Lung microvascular endothelial cell (primary cell): ENCODE measurements at places on chromosomes 13 and 19.

- no peak for DNase-seq
These were observed 5.1 kb upstream of the COMP start for GRCh38 chr19:18796239-18796638.

GRCh38 chr13:50838701-50839100 is 4.8 kb downstream of the DLEU7 start:
- DNase-seq, result peak; percentile 12

DNA sequence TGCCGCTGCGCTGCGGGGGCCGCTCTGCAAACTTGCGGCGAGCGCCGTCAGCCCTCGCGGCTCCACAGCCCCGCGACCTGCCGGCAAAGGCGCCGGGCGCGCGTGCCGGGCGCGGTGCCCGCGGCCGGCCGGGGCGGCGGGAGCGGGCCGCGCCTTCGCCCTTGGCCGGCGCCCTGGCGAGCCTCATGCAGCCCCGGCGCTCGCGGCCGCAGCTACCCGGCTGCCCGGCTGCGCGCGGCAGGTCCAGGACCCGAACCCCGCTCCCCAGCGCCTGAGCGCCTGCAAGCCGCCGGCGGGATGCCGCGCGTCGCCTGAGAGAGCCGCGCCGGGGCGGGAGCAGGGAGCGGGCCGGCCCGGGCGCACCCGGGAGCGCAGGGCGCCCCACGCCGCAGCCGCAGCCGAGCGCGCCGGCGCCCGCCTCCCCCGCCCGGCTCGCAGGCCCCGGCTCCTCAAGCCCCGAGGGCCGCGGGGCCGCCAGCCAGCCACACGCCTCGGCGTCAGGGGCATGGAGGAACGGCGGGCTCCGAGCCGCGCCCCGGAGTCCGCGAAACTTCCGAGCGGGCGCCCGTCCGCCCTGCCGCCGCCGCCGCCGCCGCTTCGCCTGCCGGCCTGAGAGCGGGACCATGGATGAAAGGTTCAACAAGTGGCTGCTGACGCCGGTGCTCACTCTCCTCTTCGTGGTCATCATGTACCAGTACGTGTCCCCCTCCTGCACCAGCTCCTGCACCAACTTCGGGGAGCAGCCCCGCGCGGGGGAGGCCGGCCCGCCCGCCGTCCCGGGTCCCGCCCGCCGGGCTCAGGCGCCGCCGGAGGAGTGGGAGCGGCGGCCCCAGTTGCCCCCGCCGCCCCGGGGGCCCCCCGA is 564 bp downstream of the HS6ST3 start:
- peak; percentile 24 for DNase-seq

DNA sequence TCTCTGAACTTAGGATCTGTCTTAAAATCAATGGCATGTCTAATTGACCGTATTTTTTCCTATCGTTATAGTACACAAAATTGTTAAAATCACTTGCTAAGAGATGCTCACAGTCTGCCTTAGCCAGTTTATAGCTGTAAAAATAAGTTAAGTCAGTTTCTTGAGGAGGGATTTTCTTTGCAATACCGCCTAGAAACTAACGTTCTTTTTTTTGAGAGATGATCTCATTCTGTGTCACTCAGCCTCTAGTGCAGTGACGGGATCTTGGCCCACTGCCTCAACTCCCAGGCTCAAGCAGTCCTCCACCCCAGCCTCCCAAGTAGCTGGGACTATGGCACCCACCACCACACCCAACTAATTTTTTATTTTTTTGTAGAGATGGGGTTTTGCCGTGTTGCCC is 4.4 kb downstream of the CKAP2 start:
- peak; percentile 78 for DNase-seq

- DNase-seq, result peak; percentile 75
These were observed 18.5 kb downstream of the LYPD3 start for GRCh38 chr19:43446746-43447489.

DNA sequence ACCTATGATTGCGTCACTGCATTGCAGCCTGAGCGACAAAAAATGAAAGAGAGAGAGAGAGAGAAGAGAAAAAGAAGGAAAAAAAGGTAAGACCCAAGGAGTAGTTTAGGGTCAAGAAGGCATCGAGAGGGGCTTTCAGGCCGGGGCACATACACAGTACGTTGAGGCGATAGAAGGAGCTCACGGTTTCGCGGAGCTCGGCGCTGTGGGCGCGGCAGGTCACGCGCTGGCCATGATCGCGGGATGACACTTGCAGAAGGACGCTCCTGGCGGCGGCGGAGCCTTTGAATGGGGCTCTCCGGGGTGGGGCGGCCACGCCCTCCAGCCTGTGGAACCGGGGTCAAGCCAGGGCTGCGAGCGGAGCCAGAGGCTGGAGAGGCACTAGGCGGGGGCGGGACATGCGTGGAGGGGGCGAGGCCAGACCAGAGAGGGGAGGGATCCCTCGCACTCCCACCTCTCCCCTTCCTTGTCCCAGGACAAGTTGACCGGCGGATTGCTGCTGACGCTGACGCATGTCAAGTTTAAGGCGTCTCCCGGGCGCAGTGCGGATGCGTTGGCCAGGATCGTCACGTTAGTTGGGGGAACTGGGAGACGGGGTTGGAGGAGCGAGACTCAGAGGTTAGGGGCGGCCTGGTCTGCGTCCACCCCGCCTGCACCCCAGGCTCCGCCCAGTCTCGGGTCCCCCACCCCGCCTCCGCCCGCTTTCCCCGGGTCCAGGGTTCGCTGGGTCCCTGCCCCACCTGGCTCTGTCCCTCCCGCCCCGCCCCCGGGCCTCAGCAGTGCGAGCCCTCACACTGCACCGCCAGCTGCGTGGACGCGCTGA is 6.9 kb downstream of the NPHS1 start:
- DNase-seq, result no peak

DNA sequence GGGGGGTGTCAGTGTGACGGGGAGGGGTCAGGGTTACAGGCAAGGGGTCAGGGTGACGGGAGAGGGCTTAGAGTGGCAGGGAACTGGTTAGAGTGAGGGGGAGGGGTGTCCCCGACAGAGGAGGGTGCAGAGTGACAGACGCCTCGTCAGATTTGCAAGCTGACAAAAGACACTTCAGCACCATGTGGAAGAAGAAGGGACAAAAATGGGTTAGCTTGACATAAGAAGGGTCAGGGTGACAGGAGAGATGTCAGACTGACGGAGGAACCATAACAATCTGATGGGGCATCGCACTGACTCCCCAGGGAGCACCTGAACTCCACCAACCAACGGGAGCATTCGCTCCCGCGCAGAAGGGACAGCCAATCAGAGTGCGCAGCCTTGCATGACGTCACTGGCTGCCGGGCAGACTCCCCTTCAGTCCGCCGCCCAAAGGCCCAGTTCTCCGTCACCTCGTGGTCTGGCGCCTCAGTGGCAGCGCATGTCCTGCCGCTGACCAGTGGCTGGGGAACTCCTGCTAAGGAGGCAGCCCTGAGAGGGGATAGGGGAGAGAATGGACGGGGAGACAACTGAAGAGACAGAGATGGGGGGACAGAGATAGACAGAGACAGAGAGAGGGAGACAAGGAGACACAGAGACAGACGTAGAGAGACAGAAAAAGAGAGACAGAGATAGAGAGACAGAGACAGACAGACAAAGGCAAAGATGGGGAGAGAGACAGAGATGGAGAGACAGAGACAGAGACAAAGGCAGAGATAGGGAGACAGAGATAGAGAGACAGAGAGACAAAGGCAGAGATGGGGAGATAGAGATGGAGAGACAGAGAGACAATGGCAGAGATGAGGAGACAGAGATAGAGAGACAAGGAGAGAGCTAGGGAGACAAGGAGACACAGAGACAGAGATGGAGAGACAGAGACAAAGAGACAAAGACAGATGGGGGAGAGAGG is 30.2 kb downstream of the C19orf81 start:
- DNase-seq, result peak; percentile 82

DNA sequence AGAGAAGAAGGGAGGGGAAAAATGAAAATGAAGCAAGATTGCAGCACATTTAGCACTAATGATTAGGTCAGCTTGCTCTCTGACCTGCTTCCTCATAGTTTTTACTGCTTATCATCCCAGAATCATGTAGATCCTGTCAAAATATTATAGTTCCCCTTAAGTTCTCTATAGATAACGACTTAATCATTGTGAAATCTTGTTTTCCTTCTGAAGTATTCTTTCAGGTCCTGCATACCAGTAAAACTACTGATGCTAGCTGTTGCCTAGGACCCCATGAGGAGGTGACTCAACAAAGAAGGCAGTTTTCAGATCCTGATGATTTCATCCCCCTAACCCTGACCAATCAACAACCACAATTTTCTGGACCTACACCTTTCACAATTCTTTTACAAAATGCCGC is 1131.7 kb downstream of the SLITRK5 start:
- DNase-seq, result no peak

DNA sequence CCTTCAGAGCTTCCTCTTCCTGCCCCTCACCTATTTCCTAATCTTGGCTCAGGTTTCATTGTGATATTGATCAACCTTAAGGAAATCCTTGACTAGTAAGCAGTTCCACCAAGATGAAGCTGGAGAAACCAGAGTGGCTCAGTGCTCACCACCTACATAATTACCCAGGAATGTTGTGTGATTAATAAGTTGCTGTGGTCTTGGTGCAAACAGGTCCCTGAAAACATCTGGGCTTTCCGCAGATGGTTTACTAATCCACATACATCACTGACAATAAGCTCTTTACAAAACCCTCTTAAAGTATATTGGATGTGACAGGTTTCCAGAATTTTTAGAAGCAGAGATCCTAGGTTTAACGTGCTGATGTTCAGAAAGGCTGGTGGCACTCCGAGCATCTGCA is 8.6 kb upstream of the SERP2 start:
- DNase-seq, result no peak

DNA sequence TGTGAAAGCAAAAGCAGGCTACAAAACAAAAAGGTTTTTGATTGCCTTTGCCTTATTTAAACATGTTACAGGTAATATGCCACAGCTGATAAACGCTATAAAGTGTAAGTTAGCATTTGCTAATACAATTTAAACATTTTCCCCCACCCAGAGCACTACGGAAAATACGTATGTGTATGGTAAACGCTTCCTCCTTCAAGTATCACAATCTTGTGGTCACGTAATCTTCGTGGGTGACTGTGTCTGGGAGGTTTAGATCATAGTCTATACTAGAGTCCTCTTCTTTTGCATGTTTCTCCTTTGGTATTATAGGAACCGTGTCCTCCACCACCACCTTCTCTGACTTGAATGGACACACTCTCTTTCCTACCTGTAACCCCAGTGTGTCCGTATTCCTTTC is 38.1 kb upstream of the POSTN start:
- no peak for DNase-seq

- peak; percentile 68 for DNase-seq
These were observed 1.5 kb upstream of the WDR18 start for GRCh38 chr19:982567-983170.

GRCh38 chr19:17847538-17848366 is at the start of gene JAK3:
JAK3 (minus strand) TSS chr19:17847982; CDS start chr19:17844417, 3,565 bp downstream.
- DNase-seq, result peak; percentile 73

GRCh38 chr13:20387006-20387405 is 138.7 kb downstream of the CRYL1 start:
- no peak for DNase-seq

GRCh38 chr13:98468361-98468760 is 108.5 kb downstream of the STK24 start:
- no peak for DNase-seq

GRCh38 chr19:55242517-55242916 is 14.0 kb upstream of the TMEM86B start:
- no peak for DNase-seq

GRCh38 chr19:55241143-55241934 is 12.8 kb upstream of the TMEM86B start:
- no peak for DNase-seq

GRCh38 chr19:44684892-44685863 is 13.8 kb upstream of the CEACAM16 start:
- DNase-seq, result peak; percentile 99

DNA sequence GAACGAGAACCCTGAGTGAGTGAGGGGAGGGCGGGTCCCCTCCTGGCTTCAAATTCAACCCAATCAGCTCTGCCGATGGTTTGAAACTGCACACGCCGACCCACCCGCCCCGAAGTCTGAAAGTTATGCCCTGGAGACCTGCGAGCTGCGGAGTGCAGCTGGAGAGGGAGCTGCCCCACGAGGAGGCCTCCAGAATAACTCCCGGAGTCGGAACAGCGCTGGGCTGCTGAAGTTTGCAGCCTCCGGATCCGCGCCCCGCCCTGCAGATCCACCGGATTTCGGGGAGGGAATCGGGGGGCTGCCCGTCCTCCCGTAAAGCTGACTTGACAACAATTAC is 7.0 kb downstream of the POU4F1 start:
- no peak for DNase-seq

GRCh38 chr19:6737873-6738786 is 750 bp upstream of the GPR108 start:
- DNase-seq, result peak; percentile 90

GRCh38 chr13:65411521-65411920 is 1818.6 kb downstream of the PCDH9 start:
- no peak for DNase-seq

GRCh38 chr13:38685431-38685830 is 1.4 kb upstream of the FREM2 start:
- no peak for DNase-seq

DNA sequence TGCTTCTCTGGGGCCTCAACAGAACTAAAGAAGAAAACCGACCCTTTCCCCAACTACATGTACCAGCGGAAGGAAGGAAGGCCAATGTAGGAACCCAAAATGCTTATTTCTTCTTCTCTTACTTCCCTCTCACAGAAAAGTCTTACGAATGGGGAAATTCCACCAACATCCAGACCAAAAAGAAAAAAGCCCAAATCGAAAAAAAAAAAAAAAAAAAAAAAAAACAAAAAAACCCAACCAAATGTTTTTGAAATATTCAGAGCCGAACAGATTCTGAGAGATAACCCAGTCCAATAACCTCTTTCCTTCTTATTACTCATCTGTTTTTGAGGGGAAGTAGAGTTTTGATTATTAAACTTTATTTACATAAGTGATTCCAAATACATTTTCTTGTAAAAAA is 3.9 kb downstream of the PPM1N start:
- no peak for DNase-seq

DNA sequence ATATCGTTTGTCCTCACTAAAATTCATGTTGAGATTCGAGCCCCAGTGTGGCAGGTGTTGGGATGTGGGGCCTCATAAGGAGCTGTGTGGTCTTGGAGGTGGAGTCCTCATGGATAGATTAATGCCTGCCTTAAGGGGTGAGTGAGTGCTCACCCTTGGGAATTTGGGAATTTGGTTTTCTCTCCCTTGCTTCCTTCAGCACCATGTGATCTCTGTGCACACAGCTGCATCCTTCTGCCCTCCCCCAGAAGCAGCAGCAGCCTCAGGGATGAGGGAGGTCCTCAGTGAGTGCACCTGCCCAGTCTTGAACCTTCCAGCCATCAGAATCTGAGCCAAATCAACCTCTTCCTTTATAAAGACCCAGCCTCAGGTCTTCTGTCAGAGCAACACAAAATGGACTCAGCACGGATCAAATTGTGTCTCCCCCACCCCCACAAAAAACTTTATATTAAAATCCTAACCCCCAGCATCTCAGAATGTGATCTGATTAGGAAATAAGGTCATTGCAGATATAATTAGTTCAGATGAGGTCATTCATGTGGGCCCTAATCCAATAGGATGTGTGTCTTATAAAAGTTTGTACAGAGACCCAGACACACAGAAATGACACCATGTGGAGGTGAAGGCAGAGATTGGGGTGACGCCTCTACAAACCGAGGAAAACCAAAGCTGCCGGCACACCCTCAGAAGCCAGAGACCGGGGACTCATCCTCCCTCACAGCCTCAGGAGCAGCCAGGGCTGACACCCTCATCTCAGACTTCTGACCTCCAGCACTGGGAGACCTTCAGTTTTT is 12.9 kb downstream of the CYTH2 start:
- DNase-seq, result peak; percentile 32
